ENCODE measurements at places on chromosomes 7 and 10.

GRCh38 chr7:123460616-123461015, 73.8 kb downstream of the IQUB start:
- DNase-seq, result peak; percentile 38

- DNase-seq, result no peak
Measured at GRCh38 chr7:69928621-69929020, 330.3 kb downstream of the AUTS2 start.

- peak; percentile 71 for DNase-seq
Measured at GRCh38 chr10:99234041-99234790, 1.4 kb downstream of the HPSE2 start.

GRCh38 chr7:100971111-100972001, 2.0 kb downstream of the MUC12 start:
- DNase-seq, result no peak

DNA sequence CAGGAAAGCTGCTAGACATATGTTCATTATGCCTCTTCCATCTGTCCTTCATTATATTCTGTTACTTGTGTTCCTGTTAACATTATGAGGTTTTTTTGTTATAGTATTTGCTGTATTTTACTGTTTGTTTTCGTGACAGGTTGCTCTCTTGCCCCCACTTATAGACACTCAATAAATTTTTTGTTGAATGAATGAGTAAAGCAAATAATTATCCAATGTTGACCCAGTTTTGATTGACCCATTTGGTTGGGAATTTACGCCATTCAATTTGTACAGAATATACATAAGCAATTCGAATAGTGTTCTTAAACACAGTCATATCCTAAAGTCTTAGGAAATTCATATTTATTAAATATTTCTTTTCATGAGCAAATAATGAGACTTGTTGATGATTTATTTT, 11.8 kb downstream of the CCSER2 start:
- no peak for DNase-seq

GRCh38 chr7:75704928-75705327, 33.8 kb downstream of the HIP1 start:
- DNase-seq, result no peak

GRCh38 chr10:132538790-132539421, 1.3 kb downstream of the INPP5A start:
- DNase-seq, result no peak

DNA sequence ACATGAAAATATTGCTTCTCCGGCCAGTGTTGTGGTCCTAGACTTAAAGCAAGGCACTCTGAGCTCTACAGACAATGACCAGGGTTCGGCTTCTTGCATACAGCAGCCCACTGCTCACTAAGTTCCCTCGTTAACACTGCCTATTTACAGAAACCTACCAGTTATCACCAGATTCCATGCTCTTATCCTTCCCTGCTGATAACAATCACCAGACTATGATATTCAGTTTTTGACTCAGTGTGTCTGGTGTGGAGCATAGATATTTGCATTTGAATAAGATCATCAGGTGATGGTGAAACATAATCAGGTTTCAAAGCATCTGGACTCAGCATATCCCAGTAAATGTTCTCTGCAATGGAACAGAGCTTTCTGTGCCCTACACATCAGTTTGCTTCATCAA, 182.3 kb downstream of the SNX13 start:
- DNase-seq, result no peak

- DNase-seq, result no peak
Measured at GRCh38 chr7:79683185-79683890, 229.9 kb upstream of the MAGI2 start.

- DNase-seq, result no peak
Measured at GRCh38 chr10:69892406-69892805, 90.7 kb downstream of the COL13A1 start.

- DNase-seq, result peak; percentile 42
Measured at GRCh38 chr10:125102246-125102645, 58.1 kb downstream of the CTBP2 start.

- DNase-seq, result no peak
Measured at GRCh38 chr7:151869455-151869854, 7.5 kb downstream of the PRKAG2 start.

GRCh38 chr10:96188421-96188820, 58.3 kb downstream of the ZNF518A start:
- no peak for DNase-seq

Measured in hepatocyte (in vitro differentiated cells).